ENCODE measurements at places on chromosomes 7 and 10. TPM values are rescaled to one million over a fixed set of nuclear protein-coding genes. Genes with fewer than 3 reads are reported as not detected.

The CYP2C19 gene
- total RNA-seq, result not detected

DNA sequence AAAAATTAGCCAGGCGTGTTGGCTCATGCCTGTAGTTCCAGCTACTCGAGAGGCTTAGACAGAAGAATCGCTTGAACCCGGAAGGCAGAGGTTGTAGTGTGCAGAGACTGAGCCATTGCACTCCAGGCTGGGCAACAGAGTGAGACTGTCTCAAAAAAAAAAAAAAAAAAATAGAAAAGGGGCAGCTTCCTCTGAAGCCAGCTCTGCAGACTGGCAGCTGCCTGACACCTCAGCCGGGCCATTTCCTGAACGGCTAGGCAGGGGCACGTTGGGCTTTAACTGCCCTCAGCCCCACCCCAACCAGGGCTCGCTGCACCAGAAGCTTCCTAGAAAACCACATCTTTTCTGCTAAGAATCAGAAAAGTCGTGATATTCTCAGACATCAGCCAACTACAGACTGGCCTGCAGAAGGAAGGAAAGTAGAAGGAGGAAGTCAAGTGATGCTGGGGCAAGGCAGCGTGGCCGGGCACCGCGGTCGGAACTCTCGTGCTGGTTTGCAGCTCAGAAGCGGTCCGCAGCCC is 38.0 kb downstream of the PRKAG2 start:
- no peaks in the 10 kb centered on the region for H3K36me3 ChIP-seq
- peak; percentile 81 for DNase-seq
- H3K4me3 ChIP-seq, result peak overlapping the region; percentile 48
- H3K27me3 ChIP-seq, result no peaks in the 10 kb centered on the region
- no peak overlapping the region for H3K27ac ChIP-seq
- peaks cover 21% of the 10 kb centered on the region for H3K4me1 ChIP-seq

The ZMIZ1 gene
- total RNA-seq, result 73.1 TPM

The AKR1C4 gene
- not detected for total RNA-seq

GRCh38 chr10:58993480-58994221 is 182.8 kb upstream of the PHYHIPL start:
- no peaks in the 10 kb centered on the region for H3K36me3 ChIP-seq
- H3K4me1 ChIP-seq, result peaks cover 5% of the 10 kb centered on the region
- no peak overlapping the region for H3K27ac ChIP-seq

- no peaks in the 10 kb centered on the region for H3K4me1 ChIP-seq
- H3K4me3 ChIP-seq, result no peak overlapping the region
- DNase-seq, result no peak
- no peaks in the 10 kb centered on the region for H3K27me3 ChIP-seq
- H3K27ac ChIP-seq, result no peak overlapping the region
These were observed 760.0 kb downstream of the PHTF2 start for GRCh38 chr7:78558566-78558965.

Data from Karpas-422 (cell line).